ENCODE measurements at places on chromosomes 1 and 21.

- no peak for DNase-seq
Observed at GRCh38 chr1:118115567-118116295, 69.3 kb downstream of the SPAG17 start.

DNA sequence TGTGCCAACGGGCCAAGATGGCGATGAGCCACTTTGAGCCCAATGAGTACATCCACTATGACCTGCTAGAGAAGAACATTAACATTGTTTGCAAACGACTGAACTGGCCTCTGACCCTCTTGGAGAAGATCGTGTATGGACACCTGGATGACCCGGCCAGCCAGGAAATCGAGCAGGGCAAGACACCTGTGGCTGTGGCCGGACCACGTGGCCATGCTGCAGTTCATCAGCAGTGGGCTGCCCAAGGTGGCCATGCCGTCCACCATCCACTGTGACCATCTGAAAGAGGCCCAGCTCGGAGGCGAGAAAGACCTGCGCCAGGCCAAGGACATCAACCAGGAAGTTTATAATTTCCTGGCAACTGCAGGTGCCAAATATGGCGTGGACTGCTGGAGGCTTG lies 32.2 kb upstream of the GPR137B start:
- DNase-seq = no peak

DNA sequence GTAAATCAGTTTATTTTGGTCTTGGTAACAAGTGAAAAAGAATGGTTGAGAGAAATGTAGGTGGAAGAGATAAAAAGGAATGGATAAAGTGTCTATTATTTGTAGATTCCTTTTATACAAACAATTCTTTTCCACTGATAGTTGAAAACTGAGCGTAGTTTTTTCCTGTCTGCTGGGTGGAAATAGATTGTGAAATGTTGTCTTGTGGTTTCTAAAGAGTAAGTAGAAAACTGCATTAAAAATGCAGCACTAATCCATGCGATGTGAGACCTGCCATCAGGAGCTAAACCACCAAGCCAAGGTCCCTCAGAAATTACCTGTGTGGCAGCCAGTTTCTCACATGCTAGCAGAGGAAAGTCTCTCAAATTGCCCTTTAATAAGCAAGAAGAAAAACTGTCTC lies 103.2 kb upstream of the SLC44A3 start:
- no peak for DNase-seq

- no peak for DNase-seq
Observed at GRCh38 chr1:207020065-207020708, 12.4 kb downstream of the C1orf116 start.

DNA sequence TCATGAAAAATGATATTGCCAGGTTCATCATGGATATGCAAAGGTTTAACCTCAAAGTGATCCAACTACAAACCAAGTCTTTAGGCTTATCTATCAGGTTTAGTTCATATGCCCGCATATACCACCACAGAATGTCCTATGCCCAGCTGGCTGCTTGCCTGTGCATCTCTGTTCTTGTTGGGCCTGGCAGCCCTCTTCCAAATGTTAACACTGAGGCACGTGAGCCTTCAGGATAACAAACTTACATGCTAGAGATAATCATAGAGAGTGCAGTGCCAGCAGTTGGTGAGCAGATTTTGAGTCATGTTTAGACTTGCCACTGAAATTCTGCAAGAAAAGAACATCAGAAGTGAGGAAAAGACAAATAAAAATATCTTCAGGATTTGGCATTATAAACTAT lies 607.9 kb upstream of the TMPRSS15 start:
- DNase-seq = no peak

DNA sequence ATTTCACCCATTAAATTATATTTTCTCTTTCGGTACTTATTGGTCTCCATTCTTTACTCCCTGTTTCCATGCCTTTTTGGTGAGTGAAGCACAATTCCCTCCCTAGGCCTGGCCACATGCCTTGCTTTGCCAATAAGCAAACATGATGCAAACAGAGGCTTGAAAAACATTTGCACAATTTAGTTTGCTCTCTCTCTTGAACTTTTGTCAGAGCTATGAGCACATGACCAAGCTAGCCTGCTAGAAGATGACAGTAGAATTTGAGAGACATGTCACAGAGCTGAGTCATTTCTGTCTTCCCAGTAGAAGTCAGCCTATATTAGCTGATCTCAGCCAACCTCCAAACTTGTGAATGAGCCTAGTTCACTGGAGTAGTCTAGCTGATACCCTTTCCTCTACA lies 24.6 kb downstream of the ANGPTL3 start:
- peak; percentile 16 for DNase-seq

DNA sequence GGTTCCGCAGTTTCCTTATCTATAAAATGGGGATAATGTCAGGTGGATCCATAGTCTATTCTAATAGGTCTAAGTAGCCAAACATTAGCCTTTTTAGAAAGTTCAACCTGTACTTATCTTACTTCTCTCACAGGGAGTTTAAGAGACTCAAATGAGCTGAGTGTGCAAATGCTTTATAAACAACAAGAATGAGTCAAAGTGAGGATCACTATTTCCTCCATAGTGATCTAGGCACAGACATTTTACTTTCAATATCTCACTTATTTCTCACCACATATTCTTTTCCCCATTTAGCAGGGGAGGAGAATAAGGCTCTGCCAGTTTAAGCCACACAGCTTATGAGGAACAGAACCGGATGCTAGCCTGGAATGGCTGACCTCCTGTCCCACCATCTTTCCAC lies 92.1 kb upstream of the LMO4 start:
- no peak for DNase-seq

GRCh38 chr1:65097076-65097475 lies 50.9 kb upstream of the AK4 start:
- no peak for DNase-seq

DNA sequence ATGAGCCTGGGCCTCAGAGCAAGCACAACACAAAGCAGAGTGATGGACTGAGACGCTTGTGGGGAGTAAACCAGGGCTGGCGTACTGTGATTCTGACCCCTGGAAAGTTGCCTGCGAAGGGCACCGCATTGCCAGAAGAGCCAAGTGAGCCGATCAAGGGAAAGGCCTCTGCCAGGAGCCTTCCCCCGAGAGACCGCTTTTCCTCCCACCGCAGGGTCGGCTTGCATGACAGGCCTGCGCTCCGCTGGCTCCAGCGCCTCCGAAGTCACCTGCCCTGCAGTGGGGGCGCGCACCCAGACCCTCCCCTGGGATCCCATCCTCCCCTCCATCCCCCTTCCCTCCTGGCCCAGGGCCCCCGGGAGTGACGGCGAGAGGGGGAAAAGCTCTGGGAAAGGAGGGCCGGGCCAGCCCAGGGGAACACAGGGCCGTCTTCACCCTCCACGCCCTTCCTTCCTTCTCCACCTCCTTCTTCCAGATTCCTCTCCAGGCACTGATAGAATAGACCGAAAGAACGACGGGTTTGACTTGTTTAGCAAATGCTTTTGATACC lies 165.0 kb downstream of the TRIM33 start:
- peak; percentile 58 for DNase-seq

DNA sequence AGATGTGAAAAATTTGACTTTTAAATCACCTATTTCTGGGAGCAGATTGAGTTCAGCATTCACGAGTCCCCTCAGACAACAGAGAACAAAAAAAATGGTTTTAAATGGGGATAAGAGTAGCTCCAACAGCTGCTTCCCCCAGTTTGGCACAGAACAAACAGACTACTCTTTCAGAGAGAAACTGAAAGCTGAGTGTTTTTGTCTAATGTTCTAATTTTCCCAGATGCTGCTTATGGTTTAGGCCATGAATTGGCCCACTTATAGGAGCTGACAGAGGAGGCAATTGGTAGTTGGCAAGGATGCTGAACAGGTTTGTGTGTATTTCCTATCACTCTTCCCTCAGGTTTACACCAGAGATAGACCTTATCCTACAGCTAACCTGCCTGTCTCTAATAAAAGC lies 1637.4 kb upstream of the PRMT6 start:
- DNase-seq = no peak

- DNase-seq = no peak
Observed at GRCh38 chr1:112477550-112477949, 31.2 kb upstream of the WNT2B start.

DNA sequence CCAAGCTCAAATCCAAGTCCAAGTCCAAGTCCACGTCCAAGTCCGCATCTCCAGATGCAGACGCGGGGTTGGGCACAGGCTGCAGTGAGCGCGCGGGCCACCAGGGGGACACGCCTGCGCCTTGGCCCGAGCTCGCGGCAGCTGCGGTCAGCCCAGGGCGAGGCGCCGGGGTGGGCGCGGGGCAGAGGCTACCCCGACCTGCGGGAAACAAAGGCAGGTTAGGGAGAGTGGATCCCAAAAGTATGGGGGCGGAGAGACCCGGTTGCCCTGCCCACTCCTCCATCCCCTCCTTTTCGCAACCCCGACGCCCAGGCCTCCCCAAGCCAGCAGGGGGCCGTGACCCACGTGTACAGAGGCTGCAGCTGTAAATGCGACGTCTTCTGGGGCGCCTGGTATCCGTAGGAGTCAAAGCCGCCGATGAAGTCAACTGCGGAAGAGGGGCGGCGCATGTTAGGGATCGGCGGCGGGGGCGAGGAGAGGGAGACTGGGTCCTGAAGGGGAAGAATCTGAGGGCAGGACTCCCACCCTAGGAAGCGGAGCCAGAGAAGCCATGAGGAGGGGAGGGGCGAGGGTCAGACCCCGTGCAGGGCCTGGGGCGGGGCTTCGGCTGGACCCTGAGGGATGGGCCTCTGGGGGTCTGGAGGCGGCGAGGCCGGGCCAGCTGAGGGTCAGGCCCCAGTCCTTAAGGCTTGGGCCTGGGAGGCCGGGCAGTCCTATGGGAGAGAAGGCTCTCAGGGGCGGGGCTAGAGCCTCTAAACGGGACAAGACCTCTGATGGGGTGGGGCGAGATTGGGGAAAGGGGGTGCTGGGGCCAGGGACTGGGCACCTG lies 58.0 kb downstream of the NKAIN1 start:
- peak; percentile 59 for DNase-seq

GRCh38 chr1:6601923-6602668 lies 573 bp downstream of the KLHL21 start:
- DNase-seq = peak; percentile 62

- DNase-seq = no peak
Observed at GRCh38 chr1:11569551-11569950, 84.7 kb downstream of the FBXO2 start.

Data from SHP77 (cell line).